ENCODE measurements at places on chromosomes 3 and 15.
A peak's percentile ranks its signal among the peaks of the same experiment; 100 is the strongest.

- DNase-seq: no peak
Measured at GRCh38 chr3:65992106-65992505, 46.6 kb downstream of the MAGI1 start.

GRCh38 chr3:130850044-130850797, 43.7 kb upstream of the ATP2C1 start:
- peak; percentile 26 for DNase-seq

DNA sequence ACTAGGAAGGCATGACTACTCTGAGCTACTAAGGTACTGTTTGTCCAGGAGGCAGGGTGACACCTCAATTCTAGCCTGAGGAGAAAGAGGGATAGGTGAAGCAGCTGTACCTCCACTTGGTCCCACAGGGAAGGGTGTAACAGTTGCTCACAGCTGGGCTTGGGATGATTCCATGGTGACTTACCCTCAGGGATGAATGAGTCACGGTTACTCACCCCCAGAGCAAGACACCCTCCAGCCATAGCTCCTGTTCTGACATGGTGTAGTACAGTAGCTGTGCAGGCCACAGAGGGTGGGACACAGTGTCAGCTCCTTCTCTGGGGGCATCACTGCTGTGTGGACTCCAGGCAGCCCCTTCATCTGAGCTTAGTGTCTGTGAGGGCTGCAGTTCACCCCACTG, 868.6 kb upstream of the SEMA6D start:
- DNase-seq: no peak

DNA sequence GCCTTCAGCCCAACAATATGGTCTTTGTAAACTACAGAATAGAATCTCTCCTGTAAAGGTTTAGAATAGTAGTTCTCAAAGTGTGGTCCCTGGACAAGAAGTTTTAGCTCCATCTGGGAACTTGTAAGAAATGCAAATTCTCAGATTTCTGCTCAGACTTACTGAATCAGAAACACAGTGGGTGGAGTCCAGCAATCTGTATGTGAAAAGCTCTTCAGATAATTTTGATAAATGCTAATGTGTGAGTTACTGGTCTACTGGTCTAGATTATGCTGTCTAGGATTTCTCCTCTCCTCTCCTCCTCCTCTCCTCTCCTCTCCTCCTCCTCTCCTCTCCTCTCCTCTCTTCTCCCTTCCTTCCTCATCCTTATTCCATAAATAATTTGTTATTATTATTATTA, 57.5 kb downstream of the RBMS3 start:
- DNase-seq: no peak

DNA sequence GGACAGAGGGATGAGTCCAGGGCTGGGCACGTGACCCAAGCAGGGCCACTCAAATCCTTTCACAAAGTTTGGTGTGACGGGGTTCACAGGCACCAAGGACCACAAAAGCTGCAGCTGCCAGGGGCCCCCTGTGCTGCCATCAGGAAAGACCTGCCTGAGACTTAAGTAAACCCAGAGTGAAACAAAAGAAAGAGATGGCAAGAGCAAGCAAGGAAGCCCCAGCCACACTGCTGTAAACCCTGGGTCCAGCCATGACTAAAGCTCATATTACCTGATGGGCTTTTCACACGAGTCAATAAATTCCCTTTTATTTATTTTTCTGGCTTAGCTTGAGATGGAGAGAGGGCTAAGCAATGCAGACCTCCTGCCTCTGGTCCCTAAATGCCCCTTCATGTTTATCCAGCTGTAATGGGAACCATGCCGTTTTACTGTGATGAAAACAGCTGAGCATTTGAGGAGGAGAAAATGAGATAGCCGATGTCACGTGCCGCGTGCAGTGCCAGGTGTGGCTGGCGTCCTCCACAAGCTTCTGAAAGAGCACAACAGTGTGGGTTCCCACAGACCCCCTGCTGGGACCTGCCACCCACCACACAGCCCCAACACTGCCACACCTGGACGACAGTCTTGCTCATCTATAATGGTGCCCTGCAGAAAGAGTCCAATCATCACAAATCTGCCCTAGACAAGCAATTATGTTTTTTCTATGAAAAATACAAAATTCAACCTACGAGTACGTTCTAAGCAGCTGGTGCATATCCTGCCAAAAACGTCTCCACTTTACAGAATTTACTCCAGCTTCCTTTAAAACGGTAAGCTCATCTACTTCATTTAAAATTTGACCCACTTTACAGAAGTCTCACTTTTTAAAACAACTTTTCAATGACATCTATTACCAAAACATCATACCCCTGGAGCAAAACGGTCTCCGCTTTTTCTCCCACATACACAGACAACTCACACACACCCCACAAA, 34.2 kb downstream of the ADAMTS17 start:
- no peak for DNase-seq

GRCh38 chr15:63893866-63894661, 60.3 kb upstream of the HERC1 start:
- DNase-seq: no peak

DNA sequence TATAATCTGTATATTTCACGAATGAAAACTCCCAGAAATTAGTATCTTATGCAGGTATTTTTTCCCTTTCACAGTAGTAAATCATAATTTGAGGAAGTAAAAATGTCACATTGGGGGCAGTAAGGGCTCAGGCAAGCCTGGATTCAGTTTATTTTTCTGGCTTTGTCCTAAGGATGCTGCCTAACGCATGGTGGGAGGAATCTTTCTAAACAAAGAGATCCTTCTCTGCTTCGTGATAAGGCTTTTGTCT, 35.7 kb downstream of the DNASE1L3 start:
- DNase-seq: no peak

GRCh38 chr3:81048058-81048665, 713.3 kb downstream of the GBE1 start:
- DNase-seq: no peak

DNA sequence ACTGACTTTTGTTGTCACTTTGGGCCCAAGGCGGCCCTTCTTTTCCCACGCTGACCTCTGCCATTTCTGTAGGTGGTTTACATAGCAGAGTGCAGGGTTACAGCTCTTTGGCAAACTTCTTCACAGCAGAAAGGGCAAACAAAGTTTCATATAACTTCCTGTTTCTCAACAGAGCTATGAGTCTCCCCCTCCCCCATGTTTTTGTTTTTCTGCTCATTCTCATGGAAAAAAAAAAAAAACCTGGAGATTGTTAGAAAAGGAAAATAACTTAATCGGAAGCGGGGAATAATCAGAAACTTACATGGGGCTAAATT, 342.0 kb upstream of the NR2F2 start:
- DNase-seq: no peak

DNA sequence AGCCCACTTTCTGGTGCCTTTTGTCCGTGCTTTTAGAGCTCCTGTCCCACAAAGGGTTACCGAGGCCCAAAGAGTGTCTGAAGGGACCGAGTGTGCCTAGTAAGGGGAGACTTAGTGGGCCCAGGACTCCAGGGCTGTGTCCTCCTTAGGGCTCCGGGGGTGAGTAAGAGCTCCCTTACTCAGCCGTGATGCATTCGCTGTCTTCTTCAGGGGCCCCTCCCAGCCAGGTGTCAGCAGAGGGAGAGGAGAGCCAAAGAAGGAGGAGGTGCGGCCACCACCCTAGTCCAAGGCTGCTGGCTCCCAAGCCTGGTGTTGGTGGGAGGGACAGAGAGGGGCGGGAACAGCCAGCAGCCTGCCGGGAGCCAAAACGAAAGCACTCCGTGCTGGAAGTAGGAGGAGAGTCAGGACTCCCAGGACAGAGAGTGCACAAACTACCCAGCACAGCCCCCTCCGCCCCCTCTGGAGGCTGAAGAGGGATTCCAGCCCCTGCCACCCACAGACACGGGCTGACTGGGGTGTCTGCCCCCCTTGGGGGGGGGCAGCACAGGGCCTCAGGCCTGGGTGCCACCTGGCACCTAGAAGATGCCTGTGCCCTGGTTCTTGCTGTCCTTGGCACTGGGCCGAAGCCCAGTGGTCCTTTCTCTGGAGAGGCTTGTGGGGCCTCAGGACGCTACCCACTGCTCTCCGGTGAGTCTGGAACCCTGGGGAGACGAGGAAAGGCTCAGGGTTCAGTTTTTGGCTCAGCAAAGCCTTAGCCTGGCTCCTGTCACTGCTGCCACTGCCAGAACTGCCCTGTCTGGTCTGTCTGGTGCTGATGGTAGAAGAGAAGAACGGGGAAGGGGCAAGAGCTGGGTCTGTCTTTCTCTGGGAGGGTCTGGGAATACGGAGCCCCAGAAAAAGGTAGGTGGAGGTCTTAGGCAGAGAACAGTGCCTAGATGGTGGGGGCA, at the start of gene IL17RC:
IL17RC (plus strand) TSS at position 365 of the 947 bp plus-strand sequence; CDS start at position 583, 218 bp downstream.
- DNase-seq: no peak

DNA sequence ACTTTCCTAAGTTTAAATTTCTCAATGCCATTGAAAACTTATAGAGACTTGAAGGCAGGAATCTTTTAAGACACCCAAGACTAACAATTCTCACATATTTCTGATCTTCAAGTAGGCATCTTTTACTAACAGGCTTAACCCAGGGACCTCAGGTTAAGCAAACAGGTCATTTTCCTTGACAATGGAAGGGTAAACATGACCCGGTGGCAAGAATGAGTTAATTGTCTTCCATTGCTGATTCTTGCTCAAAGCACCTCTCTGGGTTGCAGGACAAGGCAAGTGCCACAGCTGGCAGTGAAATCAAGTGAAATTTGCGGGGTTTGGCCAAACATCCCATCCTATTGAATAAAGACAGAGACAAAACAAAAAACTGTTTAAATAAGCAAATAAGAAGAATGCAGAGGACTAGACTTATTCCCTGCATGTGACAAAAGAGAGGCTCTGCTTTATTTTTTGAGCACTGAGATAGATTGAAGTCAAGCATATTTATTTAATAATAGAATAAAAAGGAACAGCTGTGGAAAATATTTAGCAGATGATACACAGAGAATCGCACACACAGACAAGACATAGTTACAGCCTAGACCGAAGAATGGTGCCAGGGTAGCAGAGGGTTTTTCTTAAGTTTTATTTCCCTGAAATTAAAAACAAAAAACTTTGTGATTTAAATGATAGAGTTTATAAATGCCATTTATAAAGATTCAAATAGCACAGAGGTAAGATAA, 56.0 kb upstream of the MITF start:
- no peak for DNase-seq

- DNase-seq: no peak
Measured at GRCh38 chr3:101845425-101845824, 3.9 kb upstream of the NFKBIZ start.

- no peak for DNase-seq
Measured at GRCh38 chr3:16508243-16508578, 5.3 kb downstream of the RFTN1 start.

GRCh38 chr15:62497356-62497755, 332.3 kb upstream of the C2CD4B start:
- no peak for DNase-seq

DNA sequence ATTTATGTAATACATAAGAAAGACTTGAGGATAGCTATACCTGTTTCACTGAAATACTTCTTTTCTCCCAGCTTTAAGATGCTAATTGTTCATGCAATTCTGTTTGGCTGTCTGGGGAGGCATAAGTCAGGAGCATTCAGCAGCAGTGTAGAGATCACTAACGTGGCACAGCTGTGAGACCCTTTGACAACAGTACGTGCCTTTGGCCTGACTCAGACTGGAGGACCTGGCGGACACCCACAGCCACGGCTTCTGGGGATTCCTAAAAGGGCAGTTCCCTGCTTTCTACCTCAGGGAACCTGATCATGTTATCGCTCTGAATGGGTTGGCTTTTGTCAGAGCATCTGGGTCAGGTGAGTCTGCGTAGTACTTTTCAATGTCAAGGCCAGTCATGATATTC, 295.0 kb upstream of the ICE2 start:
- no peak for DNase-seq

DNA sequence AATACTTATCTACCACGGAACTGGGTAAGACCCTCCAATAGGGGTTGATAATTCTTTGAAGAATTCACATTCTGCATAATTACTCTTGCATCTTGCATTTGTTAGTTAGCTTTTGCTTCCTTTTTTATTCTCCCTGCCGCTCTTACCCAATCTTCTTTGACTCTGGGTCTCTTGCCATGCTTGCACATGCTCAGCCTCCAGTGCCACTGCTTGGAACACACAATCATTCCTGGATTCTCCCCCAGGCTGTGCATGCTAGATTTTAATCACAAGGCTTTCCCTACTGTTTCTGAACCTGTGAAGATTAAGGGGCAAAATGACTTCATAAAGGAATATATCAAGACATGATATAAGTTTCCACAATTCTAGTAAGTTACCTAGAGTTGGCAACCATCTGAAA, 133.1 kb downstream of the IL1RAP start:
- DNase-seq: no peak

- no peak for DNase-seq
Measured at GRCh38 chr3:188343894-188344293, 189.9 kb downstream of the LPP start.

- DNase-seq: no peak
Measured at GRCh38 chr3:112688085-112688769, 47.3 kb upstream of the CCDC80 start.

DNA sequence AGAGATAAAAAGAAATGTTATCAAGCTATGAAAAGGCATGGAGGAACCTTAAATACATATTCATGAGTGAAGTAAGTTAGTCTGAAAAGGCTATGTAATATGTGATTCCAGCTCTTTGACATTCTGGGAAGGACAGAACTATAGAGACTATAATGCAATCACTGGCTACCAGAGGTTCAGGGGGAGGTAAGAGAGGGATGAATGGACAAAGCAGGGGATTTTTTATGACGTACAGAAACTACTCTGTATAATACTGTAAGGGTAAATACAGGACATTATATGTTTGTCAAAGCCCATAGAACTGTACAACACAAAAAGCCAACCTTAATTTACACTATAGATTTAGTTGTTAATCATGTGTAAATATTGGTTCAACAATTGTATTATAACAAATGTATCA, 46.1 kb downstream of the MCTP2 start:
- no peak for DNase-seq

DNA sequence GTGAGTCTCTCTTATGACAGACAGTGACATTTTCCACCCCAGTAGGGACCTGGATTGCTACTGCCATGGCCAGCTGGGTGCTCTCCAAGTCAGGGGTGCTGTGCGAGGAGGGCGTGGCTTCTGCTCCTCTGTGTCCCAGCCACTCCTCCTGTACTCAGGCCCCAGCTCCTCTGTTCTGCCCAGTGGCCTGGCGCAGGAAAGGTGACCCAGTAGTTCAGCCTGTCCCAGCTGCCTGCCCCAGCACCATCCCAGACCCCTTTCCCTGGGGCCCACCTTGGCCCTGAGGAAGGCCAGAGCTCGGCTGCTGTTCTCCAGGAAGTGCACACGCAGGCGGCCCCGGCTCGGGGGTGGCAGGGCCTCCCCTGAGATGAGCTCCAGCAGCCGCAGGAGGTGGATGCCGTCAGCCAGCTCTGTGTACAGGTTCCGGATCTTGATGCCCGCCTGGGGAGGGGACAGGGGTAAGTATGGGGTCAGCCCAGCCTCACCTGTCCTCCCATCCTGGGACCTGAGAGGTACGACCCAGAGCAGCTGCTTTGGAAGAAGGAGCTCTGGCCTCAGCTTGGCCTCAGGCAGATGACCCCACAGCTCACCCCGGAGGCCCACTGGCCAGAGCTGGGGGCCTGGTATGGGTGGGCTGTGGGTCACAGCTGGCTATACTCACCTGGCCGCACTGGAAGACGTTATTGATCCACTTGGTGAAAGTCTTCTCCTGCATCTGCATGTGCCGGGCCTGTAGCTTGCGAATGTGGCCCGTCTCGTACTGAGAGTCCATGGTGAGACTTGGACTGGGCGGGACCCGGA, 1.0 kb downstream of the SPTBN5 start:
- no peak for DNase-seq

- no peak for DNase-seq
Measured at GRCh38 chr3:81003817-81004216, 757.6 kb downstream of the GBE1 start.

GRCh38 chr15:75233504-75234190, 24.5 kb upstream of the GOLGA6C start:
- DNase-seq: no peak

All from stimulated activated CD4-positive, alpha-beta T cell treated with anti-CD3 and anti-CD28 coated beads, Interleukin-15, amount 100 ng/mL, for 48 hours (primary cell).